ENCODE measurements at places on chromosomes 5 and 9.

DNA sequence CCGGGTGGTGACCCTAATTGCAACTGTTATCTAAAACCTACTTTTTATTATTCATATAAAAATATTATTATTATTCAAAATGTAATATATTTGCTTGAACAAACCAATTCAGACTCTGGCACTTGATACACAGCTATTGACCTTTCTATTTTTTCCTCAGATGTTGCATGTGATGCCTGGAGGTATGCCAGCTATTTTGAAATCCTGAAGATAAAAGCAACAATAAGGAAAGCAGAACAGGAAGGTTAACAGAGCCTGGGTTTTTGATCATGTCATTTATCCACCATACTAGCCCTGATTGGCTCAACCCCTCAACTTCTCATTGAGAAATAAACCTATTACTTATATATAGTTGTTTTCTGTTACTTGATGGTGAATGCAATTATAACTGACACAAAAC, 340.9 kb upstream of the KIF2A start:
- no peak for DNase-seq

GRCh38 chr5:169628892-169629291, 8.2 kb upstream of the DOCK2 start:
- no peak for DNase-seq

- DNase-seq = no peak
Measured at GRCh38 chr5:97764700-97765099, 581.7 kb upstream of the RIOK2 start.

GRCh38 chr5:89706731-89707130, 702.8 kb downstream of the CETN3 start:
- no peak for DNase-seq

GRCh38 chr5:150323819-150324218, 21.1 kb upstream of the ARSI start:
- no peak for DNase-seq

Data from GM18507 (cell line).